Fibroblast of the aortic adventitia (primary cell): ENCODE measurements at places on chromosomes 11 and 22. TPM values are rescaled to one million over a fixed set of nuclear protein-coding genes. Genes with fewer than 3 reads are reported as not detected.

DNA sequence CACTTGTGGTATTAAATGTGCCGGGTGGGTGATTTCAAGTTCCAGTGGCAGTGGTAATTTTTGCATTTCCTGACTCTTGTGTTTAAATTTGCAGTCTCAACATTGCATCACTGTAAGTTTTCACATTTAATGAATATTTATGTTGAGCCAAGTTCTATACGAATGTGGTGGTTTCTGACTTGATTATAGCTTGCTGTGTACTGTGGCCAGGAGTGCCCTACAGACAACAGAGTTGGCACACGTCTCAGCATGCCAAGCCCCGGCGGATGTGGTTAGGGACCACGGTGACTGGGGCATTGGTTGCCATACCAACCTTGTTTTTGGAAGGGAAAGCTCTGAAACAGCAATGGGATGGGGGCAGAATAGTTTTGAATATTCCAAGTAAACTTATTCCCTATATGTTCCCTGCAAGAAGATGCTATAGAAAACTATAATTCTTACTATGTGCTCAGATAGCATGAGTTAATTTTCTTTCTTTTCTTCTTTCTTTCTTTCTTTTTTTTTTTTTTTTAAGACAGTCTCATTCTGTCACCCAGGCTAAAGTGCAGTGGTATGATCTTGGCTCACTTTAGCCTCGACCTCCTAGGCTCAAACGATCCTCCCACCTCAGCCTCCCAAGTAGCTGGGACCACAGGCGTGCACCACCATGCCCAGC is 16.0 kb downstream of the ZNRF3 start:
- no peak for DNase-seq

- no peak for DNase-seq
Measured at GRCh38 chr11:10409207-10409661, 45.8 kb upstream of the AMPD3 start.

- no peak for DNase-seq
Measured at GRCh38 chr11:115760461-115761320, 256.5 kb upstream of the CADM1 start.

DNA sequence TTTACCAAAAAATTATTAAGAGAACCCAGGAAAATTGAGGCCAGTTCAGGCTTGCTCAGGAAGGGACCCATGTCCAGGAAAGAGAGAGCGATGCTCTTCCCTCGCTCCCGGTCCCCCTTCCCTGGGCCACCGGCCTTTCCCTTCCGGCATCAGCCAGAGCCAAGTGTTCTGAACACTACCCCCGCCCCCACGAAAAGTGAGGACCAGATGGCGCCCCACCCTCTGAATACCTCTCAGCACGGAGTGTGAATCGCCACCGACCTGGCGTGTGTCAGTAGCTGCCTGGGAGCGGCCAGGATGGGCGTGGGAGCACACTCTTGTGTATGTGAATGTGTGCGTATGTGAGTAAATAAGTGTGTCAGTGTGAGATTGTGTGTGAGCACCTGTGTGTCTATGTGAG is 20.2 kb downstream of the RPS6KA4 start:
- no peak for DNase-seq

The C22orf15 gene
- total RNA-seq: 0.18 and 4.9 TPM in 2 replicates

The TPBGL gene
- total RNA-seq: 0.08 TPM in 1 of 2 replicates, not detected in the other

The RAB38 gene
- total RNA-seq: 0.41 and 1.2 TPM in 2 replicates

The MPPED1 gene
- total RNA-seq: not detected in 2 replicates

The EXPH5 gene
- total RNA-seq: 0.72 and 1.1 TPM in 2 replicates

The OR8B12 gene
- total RNA-seq: not detected in 2 replicates

The SULT4A1 gene
- total RNA-seq: 0.49 TPM in 1 of 2 replicates, not detected in the other
